ENCODE measurements at places on chromosomes 7 and 10. TPM values are rescaled to one million over a fixed set of nuclear protein-coding genes. Genes with fewer than 3 reads are reported as not detected.

The NXPH1 gene
- not detected for total RNA-seq

The SH2D4B gene
- not detected for total RNA-seq

The STK31 gene
- 0.80 TPM for total RNA-seq

The LDB3 gene
- total RNA-seq = 32.5 TPM

The OPN4 gene
- total RNA-seq = 1.5 TPM

The BICC1 gene
- total RNA-seq = 2.5 TPM

The C10orf143 gene
- total RNA-seq = 4.0 TPM

The CNPY1 gene
- total RNA-seq = not detected

The HDAC9 gene
- total RNA-seq = 28.4 TPM

The FAM170B gene
- total RNA-seq = not detected

The OR9A2 gene
- not detected for total RNA-seq

The GBX1 gene
- not detected for total RNA-seq

The NUP42 gene
- 38.2 TPM for total RNA-seq

The RNF32 gene
- 2.3 TPM for total RNA-seq

The FOXP2 gene
- 102 TPM for total RNA-seq

The SFTPA1 gene
- not detected for total RNA-seq

The TSPAN15 gene
- total RNA-seq = 147 TPM

The TMEM236 gene
- total RNA-seq = 16.9 TPM

The CREB5 gene
- 9.0 TPM for total RNA-seq

Data from transverse colon (tissue), 4 donors.